HFFc6 (cell line): ENCODE measurements at places on chromosomes 4 and X.

- peak; percentile 28 for DNase-seq
- peaks cover 48% of the 10 kb centered on the region for H3K4me1 ChIP-seq
Measured at GRCh38 chr4:140308366-140309123, 64.9 kb upstream of the SCOC start.

DNA sequence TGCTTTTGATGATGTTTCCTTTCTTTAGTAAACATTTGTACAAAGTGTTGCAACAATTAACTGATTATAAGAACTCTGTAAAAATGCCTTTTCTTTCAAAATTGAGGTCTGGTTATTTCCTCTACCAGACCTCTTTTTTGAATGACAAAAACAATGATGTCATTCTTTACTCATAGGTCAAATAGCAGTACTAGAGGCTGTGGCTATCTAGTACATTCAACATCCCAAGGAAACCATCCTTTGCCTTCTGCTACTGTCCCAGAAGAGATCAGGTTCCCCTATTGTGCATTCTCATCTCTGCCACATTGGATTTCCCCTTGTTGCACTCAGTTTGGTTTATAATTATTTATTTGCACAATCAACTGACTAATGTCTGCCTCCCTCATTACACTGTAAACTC, 19.1 kb upstream of the MAD2L1 start:
- no peaks in the 10 kb centered on the region for H3K36me3 ChIP-seq
- H3K27ac ChIP-seq = no peak overlapping the region
- H3K4me1 ChIP-seq = no peaks in the 10 kb centered on the region
- H3K4me3 ChIP-seq = no peak overlapping the region
- no peaks in the 10 kb centered on the region for H3K27me3 ChIP-seq
- DNase-seq = no peak

GRCh38 chr4:17030543-17030942, 132.1 kb upstream of the LDB2 start:
- H3K36me3 ChIP-seq = peaks cover 25% of the 10 kb centered on the region
- H3K4me3 ChIP-seq = peak overlapping the region; percentile 52
- H3K27ac ChIP-seq = peak overlapping the region; percentile 94
- H3K27me3 ChIP-seq = no peaks in the 10 kb centered on the region; the same call in 1 of the 2 replicates
- peak; percentile 82 for DNase-seq

DNA sequence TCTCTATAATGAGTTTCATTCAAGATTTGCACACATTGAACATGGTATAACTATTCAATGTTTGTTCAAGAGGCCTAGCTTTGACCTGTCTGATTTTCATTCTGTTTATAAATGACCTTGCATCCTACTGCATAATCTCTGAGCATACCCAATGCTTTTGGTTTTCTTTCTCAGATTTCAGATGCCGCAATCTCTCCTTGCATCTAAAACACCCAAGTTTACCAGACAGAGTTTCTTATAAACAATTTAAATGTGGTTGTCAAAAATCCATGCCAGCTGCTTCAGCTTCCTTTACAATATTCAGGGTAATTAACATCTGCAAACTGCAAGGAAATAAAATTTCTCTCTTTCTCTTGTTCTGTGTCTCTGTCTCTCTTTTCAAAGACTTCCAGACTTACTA, 123.0 kb upstream of the PCDH18 start:
- H3K4me3 ChIP-seq = no peak overlapping the region
- H3K27ac ChIP-seq = no peak overlapping the region
- DNase-seq = no peak
- H3K36me3 ChIP-seq = no peaks in the 10 kb centered on the region

- H3K36me3 ChIP-seq = no peaks in the 10 kb centered on the region
- H3K27ac ChIP-seq = no peak overlapping the region
- no peaks in the 10 kb centered on the region; the same call in 1 of the 2 replicates for H3K27me3 ChIP-seq
- DNase-seq = no peak
- no peak overlapping the region for H3K4me3 ChIP-seq
- peaks cover 11% of the 10 kb centered on the region for H3K4me1 ChIP-seq
Measured at GRCh38 chr4:5503336-5503936, 204.9 kb downstream of the EVC2 start.

DNA sequence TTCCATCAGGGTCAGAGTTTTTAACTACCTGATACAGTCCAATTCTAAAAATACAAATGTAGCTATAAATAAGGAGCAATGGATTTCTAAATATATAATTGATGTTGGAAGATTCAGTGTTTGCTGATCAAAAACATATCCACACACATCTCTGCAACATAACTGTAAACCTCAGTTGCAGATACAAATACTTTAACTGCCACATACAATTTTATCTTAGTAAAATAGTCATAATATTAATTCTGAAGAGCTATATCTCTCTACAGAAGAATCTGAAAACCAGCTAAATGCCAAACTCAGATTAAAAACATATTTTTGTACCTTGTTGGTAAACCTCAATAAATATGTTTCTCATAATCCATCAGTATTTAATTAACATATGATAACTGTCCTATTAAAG, 674.3 kb upstream of the INTU start:
- H3K4me3 ChIP-seq = no peak overlapping the region
- H3K27me3 ChIP-seq = no peaks in the 10 kb centered on the region
- DNase-seq = no peak
- H3K36me3 ChIP-seq = no peaks in the 10 kb centered on the region
- no peak overlapping the region for H3K27ac ChIP-seq
- 0 out of 2 replicates have a peak, but pooled peaks cover 5% of the 10 kb centered on the region for H3K4me1 ChIP-seq

GRCh38 chr4:188433741-188434315, 294.6 kb downstream of the TRIML1 start:
- no peaks in the 10 kb centered on the region; the same call in 1 of the 2 replicates for H3K4me1 ChIP-seq
- DNase-seq = no peak
- H3K4me3 ChIP-seq = no peak overlapping the region
- no peaks in the 10 kb centered on the region for H3K36me3 ChIP-seq

- H3K27ac ChIP-seq = no peak overlapping the region
- H3K4me1 ChIP-seq = peaks cover 39% of the 10 kb centered on the region
- H3K36me3 ChIP-seq = peaks cover 18% of the 10 kb centered on the region
- no peak overlapping the region for H3K4me3 ChIP-seq
- no peaks in the 10 kb centered on the region; the same call in 1 of the 2 replicates for H3K27me3 ChIP-seq
Measured at GRCh38 chr4:9146967-9147366, 23.2 kb upstream of the FAM90A26 start.

DNA sequence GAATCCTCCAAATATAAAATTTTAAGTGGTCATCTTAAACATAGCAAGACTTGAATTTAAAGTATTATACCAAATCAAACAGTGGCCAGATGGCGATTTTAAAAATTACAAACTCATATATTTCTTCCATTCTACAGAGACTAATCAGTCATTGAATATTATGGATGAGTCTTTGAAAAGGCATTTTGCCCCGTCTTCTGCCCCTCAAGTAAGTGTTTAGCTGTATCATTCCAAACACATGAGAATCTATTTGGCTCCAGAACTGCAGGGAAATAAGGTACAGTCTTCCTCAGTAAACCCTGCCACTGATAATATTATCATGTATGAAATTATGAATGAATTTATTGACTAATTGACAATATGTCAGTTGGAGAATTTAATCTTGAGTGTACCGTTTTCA, 191.0 kb downstream of the SLC7A11 start:
- peaks cover 14% of the 10 kb centered on the region; the same call in 1 of the 2 replicates for H3K36me3 ChIP-seq
- DNase-seq = peak; percentile 51
- H3K27ac ChIP-seq = peak overlapping the region; percentile 75
- H3K4me1 ChIP-seq = peaks cover 74% of the 10 kb centered on the region
- H3K4me3 ChIP-seq = peak overlapping the region; percentile 20
- no peaks in the 10 kb centered on the region; the same call in 1 of the 2 replicates for H3K27me3 ChIP-seq

GRCh38 chrX:70042399-70043371, 7.1 kb downstream of the AWAT2 start:
- H3K27me3 ChIP-seq = peaks cover 2% of the 10 kb centered on the region; the same call in 1 of the 2 replicates
- H3K27ac ChIP-seq = peak overlapping the region; percentile 75
- H3K4me3 ChIP-seq = no peak overlapping the region
- peaks cover 24% of the 10 kb centered on the region for H3K4me1 ChIP-seq
- peak; percentile 8 for DNase-seq

GRCh38 chrX:9151772-9152307, 117.9 kb upstream of the FAM9B start:
- no peak overlapping the region for H3K4me3 ChIP-seq
- H3K27me3 ChIP-seq = peaks cover 2% of the 10 kb centered on the region; the same call in 1 of the 2 replicates
- H3K4me1 ChIP-seq = peaks cover 39% of the 10 kb centered on the region
- peaks cover 15% of the 10 kb centered on the region; the same call in 1 of the 2 replicates for H3K36me3 ChIP-seq

GRCh38 chrX:96112689-96113088, 572.0 kb upstream of the DIAPH2 start:
- H3K27me3 ChIP-seq = no peaks in the 10 kb centered on the region
- no peaks in the 10 kb centered on the region for H3K4me1 ChIP-seq
- H3K27ac ChIP-seq = no peak overlapping the region
- no peaks in the 10 kb centered on the region for H3K36me3 ChIP-seq

- no peak overlapping the region for H3K27ac ChIP-seq
- peaks cover 36% of the 10 kb centered on the region for H3K27me3 ChIP-seq
- no peak for DNase-seq
Measured at GRCh38 chr4:7524064-7524682, 89.4 kb upstream of the PSAPL1 start.
